ENCODE measurements at places on chromosomes 3 and 15. TPM values are rescaled to one million over a fixed set of nuclear protein-coding genes. Genes with fewer than 3 reads are reported as not detected.

LYZL4 gene
- not detected for total RNA-seq

DNA sequence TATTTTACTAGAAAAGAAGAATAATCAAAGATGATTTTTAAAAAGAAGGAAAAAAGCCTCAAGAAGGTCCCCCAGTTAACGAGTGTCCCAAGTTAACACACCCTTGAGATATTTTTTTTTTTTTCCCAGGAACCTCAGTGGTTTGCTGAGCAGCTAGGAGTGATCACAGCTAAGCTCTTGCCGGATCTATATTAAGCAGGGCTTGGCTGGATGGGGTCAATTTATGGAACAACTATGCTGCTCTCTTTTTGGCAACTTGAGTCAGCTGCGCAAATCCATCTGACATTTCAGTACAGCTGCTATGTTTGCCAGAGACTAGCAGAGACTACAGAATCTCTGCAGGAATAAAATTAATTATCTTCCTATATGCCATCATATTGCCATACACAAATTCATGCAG, at the start of gene LMOD3:
Gene LMOD3 (minus strand): TSS at position 193 of the 400 bp plus-strand sequence. CDS start 209 bp downstream, outside the sequence.
- DNase-seq: no peak
- no peaks in the 10 kb centered on the region for H3K36me3 ChIP-seq
- H3K27ac ChIP-seq: no peak within 1 kb of the TSS
- H3K4me1 ChIP-seq: peaks cover 21% of the 10 kb centered on the region
- H3K27me3 ChIP-seq: no peaks in the 10 kb centered on the region

CCDC50 gene
- total RNA-seq: 134 TPM

DNA sequence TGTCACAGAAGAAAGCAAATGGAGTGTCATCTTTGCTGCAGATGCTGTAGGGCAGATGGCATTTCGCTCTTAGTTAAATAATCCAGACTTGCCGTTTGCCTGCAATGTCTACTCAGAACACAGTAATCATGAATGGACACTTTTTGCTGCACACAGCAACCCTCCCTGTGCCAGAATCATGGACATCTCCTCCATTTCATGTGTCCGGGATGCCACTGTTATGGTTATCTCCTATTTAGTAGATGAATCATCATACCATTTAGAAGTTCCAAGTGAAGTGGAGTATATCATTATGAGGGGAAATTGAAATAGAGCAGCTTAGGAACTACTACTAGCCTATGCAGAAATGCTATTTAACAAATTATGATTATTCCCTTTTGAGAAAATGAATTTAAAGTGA, 118.5 kb downstream of the DUT start:
- DNase-seq: no peak
- no peaks in the 10 kb centered on the region for H3K36me3 ChIP-seq
- no peak overlapping the region for H3K4me3 ChIP-seq
- H3K27ac ChIP-seq: no peak overlapping the region
- H3K27me3 ChIP-seq: no peaks in the 10 kb centered on the region

- DNase-seq: no peak
- H3K27ac ChIP-seq: no peak overlapping the region
- peaks cover 18% of the 10 kb centered on the region for H3K4me1 ChIP-seq
- no peak overlapping the region for H3K4me3 ChIP-seq
- H3K27me3 ChIP-seq: peaks cover 49% of the 10 kb centered on the region
Measured at GRCh38 chr15:70396807-70397206, 299.1 kb upstream of the TLE3 start.

FRMD5 gene
- 7.0 TPM for total RNA-seq

DNA sequence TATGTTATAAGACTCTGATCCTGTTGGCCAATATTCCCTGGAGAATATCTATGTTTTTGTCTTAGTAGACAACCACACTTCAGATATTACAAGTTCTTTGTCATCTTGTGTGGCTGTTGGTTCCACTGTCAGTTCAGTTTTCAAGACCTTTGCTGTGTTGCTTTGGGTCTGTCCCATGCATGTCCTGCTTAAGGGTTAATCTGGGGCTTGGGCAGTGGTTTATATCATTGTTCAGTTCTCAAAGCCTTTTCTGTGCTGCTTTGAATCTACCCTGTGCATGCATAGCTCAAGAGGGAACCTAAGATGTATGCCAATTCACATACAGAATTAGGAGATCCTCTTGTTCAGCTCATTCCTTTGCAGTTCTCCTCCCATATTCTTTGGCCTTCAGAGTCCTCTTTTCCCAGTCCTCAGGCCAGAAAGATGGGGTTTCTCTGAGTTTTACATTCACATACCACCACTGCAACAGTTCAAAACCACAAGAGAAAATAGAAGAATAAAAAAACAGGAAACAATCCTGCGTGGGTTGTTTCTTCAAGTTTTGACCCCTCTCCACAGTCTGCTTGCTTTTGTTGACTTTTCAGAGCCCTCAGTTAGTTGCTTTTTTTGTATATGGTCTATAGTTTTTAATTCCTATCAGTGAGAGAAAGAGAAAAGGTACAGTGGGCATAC, 21.6 kb downstream of the BUB1B start:
- H3K27ac ChIP-seq: no peak overlapping the region
- H3K4me1 ChIP-seq: no peaks in the 10 kb centered on the region
- DNase-seq: no peak
- no peaks in the 10 kb centered on the region for H3K27me3 ChIP-seq
- peaks cover 6% of the 10 kb centered on the region for H3K36me3 ChIP-seq

- peaks cover 29% of the 10 kb centered on the region for H3K27me3 ChIP-seq
- H3K4me3 ChIP-seq: no peak overlapping the region
- no peaks in the 10 kb centered on the region for H3K36me3 ChIP-seq
- H3K27ac ChIP-seq: no peak overlapping the region
- H3K4me1 ChIP-seq: peaks cover 14% of the 10 kb centered on the region
Measured at GRCh38 chr15:75775296-75776064, 62.8 kb upstream of the CSPG4 start.

GRCh38 chr3:136728918-136729317, 23.3 kb downstream of the STAG1 start:
- H3K4me1 ChIP-seq: peaks cover 27% of the 10 kb centered on the region
- DNase-seq: no peak
- H3K4me3 ChIP-seq: no peak overlapping the region
- no peaks in the 10 kb centered on the region for H3K36me3 ChIP-seq
- H3K27ac ChIP-seq: no peak overlapping the region

- no peak overlapping the region for H3K27ac ChIP-seq
- no peaks in the 10 kb centered on the region for H3K4me1 ChIP-seq
- no peaks in the 10 kb centered on the region for H3K27me3 ChIP-seq
Measured at GRCh38 chr3:178900029-178900646, 171.5 kb downstream of the ZMAT3 start.

DNA sequence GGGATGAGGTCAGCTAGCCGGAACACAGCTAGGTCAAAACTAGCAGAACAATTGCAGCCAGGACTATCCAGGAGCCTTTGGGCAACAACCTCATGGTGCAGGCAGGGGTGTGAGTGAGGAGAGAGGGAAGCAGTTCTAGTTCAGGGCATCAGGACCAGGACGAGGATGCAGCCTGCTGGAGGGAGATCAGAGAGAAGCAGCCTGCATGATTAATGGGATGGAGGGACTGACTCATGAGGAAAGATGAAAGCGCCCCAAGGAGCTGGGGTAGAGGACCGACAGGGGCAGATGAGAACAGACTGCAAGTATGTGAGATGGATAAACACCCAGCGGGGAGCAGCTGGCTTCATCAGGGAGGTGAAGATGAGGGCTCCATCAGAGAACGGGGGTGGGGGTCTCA, 37.9 kb upstream of the LRTM1 start:
- no peak for DNase-seq
- no peaks in the 10 kb centered on the region for H3K36me3 ChIP-seq

DNA sequence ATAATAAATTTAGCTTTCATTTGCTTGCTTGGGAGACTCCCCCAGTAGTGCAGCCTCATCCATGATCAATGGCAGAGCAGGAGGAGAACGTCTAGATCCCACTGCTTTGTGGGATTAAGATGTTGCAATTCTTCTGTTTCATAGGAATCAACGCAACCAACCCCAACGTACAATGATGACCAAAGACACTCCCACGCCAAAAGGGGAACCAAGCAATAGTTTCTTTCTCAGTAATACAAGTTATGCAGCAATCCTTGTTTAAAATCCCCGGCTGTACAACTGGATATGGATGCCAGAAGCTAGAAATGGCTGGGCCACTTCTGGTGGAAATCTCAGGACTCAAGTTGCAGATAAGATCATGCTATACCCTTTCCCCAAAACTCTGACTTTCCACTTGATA, 411.2 kb downstream of the VPS13C start:
- H3K36me3 ChIP-seq: no peaks in the 10 kb centered on the region
- H3K4me3 ChIP-seq: no peak overlapping the region
- no peak overlapping the region for H3K27ac ChIP-seq

DNA sequence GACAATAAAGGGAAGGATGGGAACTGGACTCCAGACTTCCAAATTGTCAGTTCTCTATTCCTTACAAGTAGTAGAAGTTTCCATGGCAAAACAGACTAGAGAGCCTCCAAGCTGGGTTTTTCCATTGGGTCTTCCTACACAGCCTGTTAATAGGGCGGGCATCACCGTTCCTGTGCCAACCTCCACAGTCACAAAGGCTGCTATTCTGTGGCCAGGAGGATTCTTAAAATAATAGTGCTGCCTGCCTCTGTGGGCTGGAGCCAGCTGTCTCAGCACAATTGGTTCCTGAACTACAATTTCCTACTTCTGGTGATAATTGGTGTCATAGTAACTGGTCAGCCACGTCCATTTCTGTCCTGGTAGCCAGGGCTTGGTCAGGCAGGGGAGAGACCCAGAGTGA, 38.6 kb downstream of the LYZL4 start:
- H3K27ac ChIP-seq: no peak overlapping the region
- no peak for DNase-seq
- H3K4me1 ChIP-seq: peaks cover 5% of the 10 kb centered on the region
- H3K27me3 ChIP-seq: peaks cover 47% of the 10 kb centered on the region
- H3K36me3 ChIP-seq: no peaks in the 10 kb centered on the region

DNA sequence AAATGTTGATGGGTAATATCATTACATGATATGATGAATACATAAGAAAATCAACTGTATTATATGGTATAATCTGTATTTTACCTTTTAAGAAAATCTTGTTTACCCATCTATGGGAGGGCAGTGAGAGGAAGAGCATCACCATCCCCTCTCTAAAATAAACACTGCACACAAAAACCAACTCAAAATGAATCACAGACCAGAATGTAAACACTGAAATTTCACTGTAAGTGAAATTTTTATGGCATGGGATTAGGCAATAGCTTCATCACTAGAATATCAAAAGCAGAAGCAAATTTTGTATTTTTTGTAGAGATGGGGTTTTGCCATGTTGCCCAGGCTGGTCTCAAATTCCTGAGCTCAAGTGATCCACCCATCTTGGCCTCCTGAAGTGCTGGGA, 26.2 kb downstream of the IFT80 start:
- no peaks in the 10 kb centered on the region for H3K36me3 ChIP-seq
- H3K4me1 ChIP-seq: peaks cover 22% of the 10 kb centered on the region
- no peak for DNase-seq
- H3K27me3 ChIP-seq: no peaks in the 10 kb centered on the region

SMCO1 gene
- not detected for total RNA-seq

DNA sequence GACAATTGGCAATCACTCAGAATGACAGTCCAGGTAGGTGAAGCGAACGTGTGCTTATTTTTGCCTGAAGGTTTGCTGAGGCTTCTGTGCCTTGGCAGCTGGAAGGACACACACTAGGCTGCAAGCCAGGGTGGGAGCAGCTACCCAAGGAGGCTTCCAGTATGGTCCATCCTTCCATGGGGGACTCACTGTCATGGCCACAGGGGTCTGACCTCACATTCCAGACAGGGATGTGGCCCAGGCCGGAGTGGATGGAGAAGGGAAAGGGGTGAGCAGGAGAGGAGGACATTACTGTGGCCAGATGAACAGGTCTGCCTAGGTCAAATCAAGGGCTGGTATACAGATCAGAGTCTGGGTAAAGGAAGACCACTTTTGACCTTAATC, 247.7 kb downstream of the ADAMTS17 start:
- no peak overlapping the region for H3K27ac ChIP-seq
- H3K4me3 ChIP-seq: no peak overlapping the region
- DNase-seq: no peak
- no peaks in the 10 kb centered on the region for H3K36me3 ChIP-seq
- H3K27me3 ChIP-seq: no peaks in the 10 kb centered on the region

DNA sequence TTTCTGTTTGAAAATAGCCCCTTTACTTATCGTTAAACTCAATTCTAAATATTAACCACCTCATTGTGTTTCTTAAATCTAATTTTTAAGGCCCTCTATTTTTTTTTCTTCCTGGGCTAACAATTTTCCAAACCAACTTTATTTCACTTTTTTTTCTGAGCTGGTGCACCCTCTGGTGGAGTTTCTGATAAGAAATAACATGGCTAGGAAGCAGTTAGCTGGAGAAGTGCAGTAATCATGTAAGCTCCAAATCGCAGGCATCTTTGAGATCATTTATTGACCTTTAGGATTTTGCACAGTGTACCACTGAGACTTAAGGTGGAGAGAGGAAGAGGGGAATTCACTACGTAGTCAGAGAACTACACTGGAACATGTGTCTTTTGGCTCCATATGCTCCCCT, 6.4 kb downstream of the TMEM207 start:
- H3K4me1 ChIP-seq: peaks cover 47% of the 10 kb centered on the region
- H3K4me3 ChIP-seq: no peak overlapping the region

GOLGA6L7 gene
- total RNA-seq: not detected

DNA sequence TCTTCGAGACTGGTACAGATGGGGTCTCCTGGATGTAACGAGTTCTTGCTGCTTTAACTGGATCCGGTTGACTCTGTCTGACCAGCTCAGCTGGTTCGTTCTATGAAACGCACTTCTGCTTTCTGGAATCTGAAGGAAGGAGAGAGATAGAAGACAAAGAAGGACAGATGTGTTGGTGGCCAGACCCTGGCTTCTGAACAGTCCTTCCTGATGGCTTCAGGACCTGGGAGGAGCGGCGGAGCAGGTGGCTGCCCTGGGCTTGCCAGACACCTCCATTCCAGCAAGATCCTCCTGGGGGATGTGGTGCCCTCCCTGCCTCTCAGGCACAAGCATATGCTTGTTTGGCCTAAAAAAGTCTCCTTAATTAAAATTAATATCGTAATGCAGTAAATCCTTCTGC, 99.9 kb downstream of the APBA2 start:
- no peak overlapping the region for H3K4me3 ChIP-seq
- DNase-seq: no peak
- no peaks in the 10 kb centered on the region for H3K27me3 ChIP-seq
- H3K27ac ChIP-seq: no peak overlapping the region
- H3K4me1 ChIP-seq: no peaks in the 10 kb centered on the region

GRCh38 chr3:47416041-47416440, 35.2 kb downstream of the PTPN23 start:
- no peak for DNase-seq
- H3K36me3 ChIP-seq: peaks cover 52% of the 10 kb centered on the region
- no peaks in the 10 kb centered on the region for H3K27me3 ChIP-seq
- H3K4me1 ChIP-seq: no peaks in the 10 kb centered on the region
- H3K4me3 ChIP-seq: no peak overlapping the region

- H3K4me1 ChIP-seq: no peaks in the 10 kb centered on the region
- H3K27ac ChIP-seq: no peak overlapping the region
- H3K4me3 ChIP-seq: no peak overlapping the region
Measured at GRCh38 chr15:49857496-49858475, 236.9 kb downstream of the DTWD1 start.
